ENCODE measurements at places on chromosomes 4 and X.

DNA sequence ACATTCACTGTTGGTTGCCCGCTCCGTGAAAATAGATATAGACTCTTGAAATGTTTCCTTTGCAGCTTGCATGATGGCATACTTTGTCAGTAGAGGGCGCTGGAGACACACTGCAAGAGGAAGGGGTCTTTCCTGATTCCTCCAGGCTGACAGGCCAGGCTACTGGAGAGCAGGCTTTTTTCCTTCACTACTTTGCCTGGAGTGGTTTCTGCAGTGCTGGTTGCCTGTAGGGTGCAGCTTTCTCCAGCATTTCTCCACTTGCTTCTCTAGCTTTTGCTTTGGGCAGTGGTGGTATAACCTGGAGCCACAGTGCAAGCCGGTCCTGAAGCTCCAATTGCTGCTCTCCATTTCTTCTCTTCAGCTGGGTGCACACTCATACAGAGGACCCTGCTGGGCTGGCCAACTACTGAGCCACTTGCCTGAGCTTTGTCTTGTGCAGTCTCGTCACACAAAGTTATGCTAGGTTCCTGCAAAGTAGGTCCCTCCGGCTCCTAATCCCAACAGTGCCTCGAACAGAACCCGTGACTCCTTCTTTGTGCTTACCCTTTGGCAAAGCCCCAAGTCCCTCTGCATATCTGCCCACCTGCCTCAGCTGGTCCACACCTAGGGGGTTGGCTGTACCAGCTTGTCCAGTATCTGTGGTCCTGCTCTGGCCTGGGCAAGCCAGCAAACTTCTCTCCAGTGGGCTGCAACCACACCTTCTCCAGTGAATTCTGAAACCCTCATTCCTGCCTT lies 46.3 kb downstream of the RASSF6 start:
- DNase-seq: peak; percentile 79

- DNase-seq: no peak
Observed at GRCh38 chr4:5912614-5913019, 19.7 kb upstream of the CRMP1 start.

DNA sequence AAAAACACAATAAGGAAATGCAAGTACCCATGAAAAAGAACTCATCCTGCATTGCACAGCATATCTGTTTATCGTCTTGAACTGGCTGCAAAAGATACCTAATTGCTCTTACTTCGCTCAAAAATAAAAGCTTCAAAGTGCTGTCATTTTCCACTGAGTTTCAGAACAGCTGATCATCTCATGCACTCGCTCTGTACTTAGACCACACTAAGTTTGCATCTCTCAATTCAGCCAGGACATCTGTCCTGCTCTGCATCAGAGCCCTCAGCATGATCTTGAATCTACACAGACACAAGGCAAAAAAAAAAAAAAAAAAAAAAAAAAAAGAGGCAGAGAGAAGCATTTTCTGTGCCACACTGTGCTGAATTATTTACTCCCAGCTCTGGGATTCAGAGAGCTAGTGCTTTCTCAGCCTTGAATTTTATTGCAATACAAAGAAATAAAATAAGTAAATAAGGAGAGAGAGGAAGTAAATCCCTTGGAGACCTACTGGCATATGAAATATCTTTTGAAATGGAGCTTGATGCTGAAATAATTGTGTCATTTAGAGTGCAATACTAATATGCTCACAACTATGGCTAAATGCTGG lies 81.3 kb downstream of the PPP1R2C start:
- no peak for DNase-seq

- DNase-seq: no peak
Observed at GRCh38 chr4:24888475-24889344, 24.1 kb downstream of the CCDC149 start.

DNA sequence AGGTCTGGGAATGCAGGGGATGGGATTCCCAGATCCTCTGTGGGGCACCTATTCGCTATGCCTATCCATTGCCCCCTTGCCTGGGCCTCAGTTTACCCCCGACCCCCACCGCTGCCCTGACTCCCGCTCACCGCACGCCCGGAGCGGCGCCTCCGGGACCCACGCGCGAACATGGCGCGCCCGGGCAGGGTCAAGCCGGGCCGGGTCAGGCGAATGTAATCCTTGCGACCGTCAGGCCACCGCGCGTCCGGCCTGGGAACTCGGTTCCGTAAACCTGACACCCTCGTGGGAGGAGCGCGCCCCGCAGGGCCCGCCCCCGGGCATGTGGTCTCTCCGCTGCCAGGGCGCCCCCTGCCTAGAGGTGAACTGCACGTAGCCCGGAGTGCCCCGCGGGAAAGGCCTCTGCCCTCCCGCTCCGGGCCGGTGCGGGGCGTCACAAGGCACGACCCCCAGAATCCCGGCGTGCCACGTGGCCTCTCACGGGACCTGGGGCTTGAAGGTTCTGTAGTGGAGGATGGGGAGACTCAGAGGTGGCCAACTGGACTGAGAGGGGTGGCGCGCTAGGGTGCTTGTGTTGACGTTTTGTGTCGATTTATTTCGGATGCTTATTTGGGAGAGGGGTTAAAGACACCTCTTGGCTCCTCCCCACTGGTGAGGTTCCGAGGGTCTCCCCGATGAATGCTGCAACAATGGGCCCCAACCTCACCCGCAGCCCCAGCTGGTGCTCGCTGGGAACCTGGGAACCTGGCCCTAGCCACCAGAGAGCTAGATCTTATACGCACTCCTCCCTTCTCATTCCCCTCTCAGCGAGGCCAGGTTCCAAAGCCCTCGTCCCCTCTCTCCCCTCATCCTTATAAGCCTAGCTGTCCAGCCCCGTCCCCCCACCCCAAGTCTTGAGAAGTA lies at the start of gene PRICKLE3:
TSS of gene PRICKLE3 (minus strand) at position 249 of the 903 bp plus-strand sequence. CDS start at position 173, 76 bp downstream.
- no peak for DNase-seq

DNA sequence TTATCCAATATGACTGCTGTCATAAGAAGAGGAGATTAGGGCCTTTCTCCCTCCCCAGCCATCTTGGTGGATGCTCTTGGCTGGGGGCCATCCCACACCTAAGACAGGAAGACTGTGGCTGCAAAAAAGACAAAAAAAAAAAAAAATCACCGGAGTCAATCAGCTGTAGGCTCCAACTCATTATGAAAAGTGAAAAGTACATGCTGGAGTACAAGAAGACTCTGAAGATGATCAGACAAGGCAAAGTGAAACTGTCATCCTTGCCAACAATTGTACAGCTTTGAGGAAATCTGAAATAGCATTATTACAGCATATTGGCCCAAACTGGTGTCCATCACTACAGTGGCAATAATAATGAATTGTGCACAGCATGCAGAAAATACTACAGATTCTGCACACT lies 5.2 kb downstream of the EGFL6 start:
- DNase-seq: no peak

GRCh38 chr4:151933122-151933827 lies 172.5 kb upstream of the GATB start:
- DNase-seq: no peak

GRCh38 chr4:41329361-41329760 lies 72.6 kb downstream of the UCHL1 start:
- peak; percentile 20 for DNase-seq

GRCh38 chr4:136838607-136839006 lies 693.7 kb downstream of the PCDH18 start:
- DNase-seq: no peak

DNA sequence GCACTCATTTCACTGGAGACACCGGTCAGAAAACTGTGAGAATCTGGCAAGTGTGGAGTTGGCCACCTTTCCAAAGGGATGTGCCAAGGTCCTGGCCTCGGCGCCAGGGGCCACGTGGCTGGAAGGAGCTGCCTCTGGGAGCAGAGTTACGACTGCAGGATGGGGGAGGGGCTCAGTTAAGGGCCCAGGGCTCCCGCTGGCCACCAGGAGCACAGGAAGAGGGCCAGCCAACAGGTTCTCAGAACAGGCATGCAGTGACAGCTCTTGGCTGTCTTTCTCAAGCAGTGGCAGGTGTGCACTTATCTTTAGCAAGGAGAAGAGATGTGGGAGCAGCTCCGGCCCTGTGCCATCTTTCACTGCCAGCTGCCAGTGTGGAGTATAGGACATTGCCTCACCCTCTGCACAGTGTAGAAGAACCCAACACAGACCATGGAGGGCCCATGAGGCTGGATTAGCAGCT lies 115.9 kb upstream of the RBPJ start:
- no peak for DNase-seq

GRCh38 chr4:7652451-7652881 lies 217.7 kb upstream of the PSAPL1 start:
- DNase-seq: no peak

GRCh38 chr4:118888666-118889311 lies at the start of gene SYNPO2:
Gene SYNPO2, plus strand, starts transcription at chr4:118888854. Its CDS starts 183 bp downstream, at chr4:118889037.
- no peak for DNase-seq

GRCh38 chrX:110853610-110854009 lies 58.0 kb upstream of the CHRDL1 start:
- DNase-seq: peak; percentile 19

DNA sequence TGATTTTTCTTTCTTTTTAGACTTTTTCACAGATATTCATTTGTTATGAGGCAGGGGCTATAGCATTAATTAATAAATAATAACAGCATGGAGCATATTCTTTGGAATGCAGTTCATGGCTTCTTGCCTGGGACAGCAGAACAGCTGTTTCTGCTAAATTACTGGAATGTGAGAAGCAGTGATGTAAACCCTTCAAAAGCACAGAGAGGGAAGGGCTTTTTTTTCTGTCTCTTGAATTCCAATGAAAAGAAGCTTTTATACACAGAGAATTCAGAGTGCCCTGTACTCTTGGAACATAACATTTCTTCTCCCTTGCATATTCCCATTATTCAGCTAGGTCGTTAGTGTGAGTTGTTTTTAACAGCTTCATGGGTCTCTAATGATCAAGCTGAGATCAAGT lies 28.5 kb upstream of the ANK2 start:
- DNase-seq: peak; percentile 72

GRCh38 chr4:140466146-140466545 lies 31.9 kb downstream of the MGAT4D start:
- no peak for DNase-seq

DNA sequence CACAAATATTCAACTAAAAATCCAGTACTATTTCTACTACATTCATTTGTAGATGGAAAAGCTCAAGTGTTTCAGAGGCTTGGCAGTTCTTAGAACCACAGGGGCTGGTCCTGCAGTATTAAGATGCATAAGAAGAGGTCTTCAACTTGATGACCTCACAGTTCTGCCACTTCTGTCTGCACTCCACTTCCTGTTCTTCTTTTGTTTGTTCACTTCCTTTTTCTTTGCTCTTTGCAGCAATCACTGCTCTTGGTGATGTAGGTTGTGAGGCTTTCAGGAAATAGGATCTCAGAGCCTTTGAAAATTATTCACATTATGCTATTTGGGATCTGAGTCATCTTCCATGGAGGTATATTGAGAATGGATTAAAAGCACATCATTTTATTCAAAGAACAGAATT lies 602.0 kb upstream of the CPEB2 start:
- DNase-seq: no peak

DNA sequence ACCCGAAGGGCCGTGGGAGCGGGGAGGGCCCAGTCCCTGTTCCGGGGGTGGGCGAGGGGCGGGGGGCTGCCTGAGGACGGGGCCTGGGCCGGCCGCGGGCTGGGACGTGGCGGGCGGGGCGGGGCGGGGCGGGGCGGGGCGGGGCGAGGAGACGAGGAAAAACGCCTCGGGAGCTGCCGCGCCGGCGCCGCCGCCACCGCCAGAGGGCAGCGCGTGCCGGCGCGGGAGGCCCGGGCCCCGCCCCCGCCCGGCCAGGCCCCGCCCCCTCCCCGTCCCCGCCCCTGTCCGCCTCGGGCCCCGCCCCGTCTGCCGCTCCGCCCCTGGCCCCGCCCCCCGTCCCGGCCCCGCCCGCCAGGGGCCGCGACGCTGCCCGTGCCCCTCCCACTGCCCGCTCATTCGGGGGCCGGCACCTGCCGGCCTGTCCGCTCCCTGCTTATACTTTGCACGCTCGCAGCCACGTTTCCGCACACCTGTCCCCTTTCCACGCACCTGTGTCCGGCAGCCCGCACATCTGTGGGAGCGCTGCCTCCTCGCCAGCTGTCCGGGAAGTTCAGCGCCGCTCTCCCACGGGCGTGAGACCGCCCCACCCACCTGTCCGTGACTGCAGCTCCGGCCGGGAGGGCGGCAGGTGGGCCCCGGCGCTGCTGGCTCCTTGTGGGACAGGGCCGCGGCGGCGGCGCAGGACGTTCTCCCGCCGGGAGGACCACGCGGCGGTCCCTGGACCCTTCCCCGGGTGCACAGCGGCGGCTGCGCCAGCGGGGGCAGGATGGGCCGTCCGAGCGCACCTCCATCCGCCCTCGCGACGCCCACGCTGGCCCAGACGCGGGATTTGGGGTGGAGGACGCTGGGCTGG lies 1.7 kb upstream of the FGFRL1 start:
- DNase-seq: peak; percentile 44

DNA sequence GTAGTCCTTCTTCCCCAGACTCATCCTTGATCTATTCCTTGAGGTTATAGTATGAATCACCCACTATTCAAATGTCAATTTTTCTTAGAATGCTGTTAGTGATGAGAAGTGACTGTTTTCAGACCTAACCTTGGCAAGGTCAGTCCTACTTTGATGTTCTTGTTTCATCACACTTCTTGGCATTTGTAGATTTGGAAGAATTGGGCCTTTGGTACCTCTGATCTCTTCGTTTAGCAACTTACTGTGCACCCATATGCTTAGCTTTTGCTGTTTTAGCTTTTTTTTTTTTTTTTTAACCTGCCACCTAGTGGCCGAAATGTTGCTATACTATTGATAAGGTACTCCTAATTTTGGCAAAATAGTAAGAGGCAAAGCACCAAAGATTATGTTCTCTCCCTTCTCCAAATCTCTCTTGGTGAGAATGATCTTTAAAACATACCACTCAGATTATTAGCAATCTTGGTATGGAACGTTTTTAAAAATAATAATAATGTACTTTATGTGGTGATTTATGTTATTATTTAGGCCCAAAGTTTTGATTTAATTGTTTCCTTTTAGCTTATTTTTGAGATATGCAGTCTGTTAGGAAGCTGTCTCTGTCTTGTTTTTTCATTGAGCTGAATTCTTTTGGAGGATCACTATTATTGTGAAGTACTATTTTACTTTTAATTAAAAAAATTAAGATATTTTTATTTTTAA lies 16.6 kb downstream of the DCK start:
- no peak for DNase-seq

GRCh38 chrX:55709735-55710134 lies 7.8 kb upstream of the RRAGB start:
- DNase-seq: no peak

DNA sequence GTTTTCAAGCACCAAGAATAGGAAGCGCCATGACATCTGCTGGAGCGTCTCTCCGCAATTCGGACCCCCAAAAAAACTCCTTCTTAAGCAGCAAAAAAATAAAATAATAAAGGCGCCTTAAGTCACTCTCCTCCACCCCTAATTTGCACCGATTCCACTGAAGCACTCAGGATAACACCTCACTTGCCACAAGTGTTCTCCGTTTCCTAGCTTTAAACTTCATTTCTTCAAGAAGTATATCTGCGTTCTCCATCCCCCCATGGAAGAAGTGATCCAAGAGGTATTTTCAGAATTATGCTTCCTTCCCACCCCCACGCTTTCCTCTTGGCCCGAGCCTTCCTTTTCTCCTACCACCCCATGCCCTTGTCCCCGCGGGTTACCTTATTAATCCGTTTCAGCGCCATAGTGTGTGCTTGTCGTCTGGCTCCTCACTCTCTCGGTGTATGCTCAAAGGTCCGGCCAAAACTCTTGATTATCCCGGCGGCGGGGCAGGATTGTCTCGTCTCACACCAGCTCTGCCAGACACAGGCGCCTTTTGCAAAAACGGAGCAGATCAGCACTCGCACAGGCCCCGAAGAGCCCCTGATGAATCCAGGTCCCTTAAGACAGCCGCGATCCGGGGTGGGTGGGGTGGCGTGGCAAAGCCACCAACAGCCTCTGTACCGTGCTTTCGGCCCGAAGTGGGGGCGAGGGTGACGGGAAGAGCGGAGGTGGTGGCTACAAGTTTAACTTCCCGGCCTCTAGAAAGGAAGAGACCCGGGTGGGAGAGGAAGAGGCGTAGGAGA lies 1.1 kb downstream of the UBE2D3 start:
- DNase-seq: no peak
